ENCODE measurements at places on chromosomes 1 and 21. TPM values are rescaled to one million over a fixed set of nuclear protein-coding genes. Genes with fewer than 3 reads are reported as not detected.

Gene DNAI4
- 1.9 TPM for total RNA-seq

Gene SYT6
- total RNA-seq: not detected

Gene AGTRAP
- 64.7 TPM for total RNA-seq

Gene RNF19B
- 24.7 TPM for total RNA-seq

Gene ZNF648
- total RNA-seq: not detected
